Ascending aorta (tissue), 2 donors: ENCODE measurements at places on chromosomes 5 and 9.

GRCh38 chr5:151870820-151871219, 53.8 kb downstream of the GLRA1 start:
- H3K36me3 ChIP-seq = no peaks in the 10 kb centered on the region
- no peaks in the 10 kb centered on the region for H3K27me3 ChIP-seq
- no peak overlapping the region for H3K27ac ChIP-seq
- no peak overlapping the region for H3K4me3 ChIP-seq

DNA sequence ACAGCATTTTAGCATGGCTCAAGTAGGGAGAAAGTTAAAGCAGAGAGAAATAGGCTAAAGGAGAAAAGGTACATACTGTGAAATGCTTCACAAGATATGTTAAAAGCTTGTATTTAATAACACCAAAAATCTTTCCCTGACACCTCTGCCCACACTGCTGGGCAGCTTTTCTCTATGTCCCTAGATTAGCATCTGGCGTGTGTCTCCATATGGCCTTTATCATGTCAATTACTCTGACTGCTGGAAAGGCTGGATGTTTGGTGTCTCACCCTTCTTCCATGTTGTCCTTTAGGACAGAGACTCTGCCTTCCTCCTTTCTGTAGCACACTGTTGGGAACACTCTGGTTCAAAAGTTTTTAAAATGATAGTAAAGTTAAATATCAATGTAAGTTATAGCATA, 122.5 kb downstream of the OXCT1 start:
- DNase-seq = no peak
- H3K4me1 ChIP-seq = peaks cover 5% of the 10 kb centered on the region
- H3K36me3 ChIP-seq = no peaks in the 10 kb centered on the region
- no peak overlapping the region for H3K4me3 ChIP-seq

- H3K27me3 ChIP-seq = no peaks in the 10 kb centered on the region
- H3K27ac ChIP-seq = no peak overlapping the region
- no peak for DNase-seq
- no peaks in the 10 kb centered on the region for H3K36me3 ChIP-seq
- no peaks in the 10 kb centered on the region for H3K4me1 ChIP-seq
Observed at GRCh38 chr5:175638305-175638704, 19.6 kb upstream of the HRH2 start.

DNA sequence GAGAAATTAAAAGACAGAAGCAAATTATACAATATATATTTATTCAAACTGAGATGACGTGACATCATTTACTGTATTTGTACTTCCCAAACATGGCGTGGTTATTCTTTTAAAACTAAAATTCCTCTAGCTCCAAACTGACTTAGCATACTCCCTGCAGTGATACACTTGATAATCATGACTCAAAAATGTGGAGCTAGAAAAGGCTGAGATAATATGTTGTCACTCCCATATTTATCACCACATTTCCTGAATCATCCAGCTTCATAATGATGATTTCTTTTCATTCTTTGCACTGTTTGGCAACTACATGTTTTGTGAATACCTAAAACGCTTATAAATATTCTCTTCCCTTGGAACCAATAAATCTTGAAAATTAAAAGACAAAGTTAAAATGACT, 341.0 kb downstream of the EBF1 start:
- H3K27ac ChIP-seq = no peak overlapping the region
- H3K4me1 ChIP-seq = peaks cover 29% of the 10 kb centered on the region
- no peak overlapping the region for H3K4me3 ChIP-seq
- H3K36me3 ChIP-seq = no peaks in the 10 kb centered on the region
- no peaks in the 10 kb centered on the region for H3K27me3 ChIP-seq
